ENCODE measurements at places on chromosomes 6 and 20.
A peak's percentile ranks its signal among the peaks of the same experiment; 100 is the strongest.

- no peak for DNase-seq
Observed at GRCh38 chr6:84766118-84766798, 1.9 kb upstream of the TBX18 start.

DNA sequence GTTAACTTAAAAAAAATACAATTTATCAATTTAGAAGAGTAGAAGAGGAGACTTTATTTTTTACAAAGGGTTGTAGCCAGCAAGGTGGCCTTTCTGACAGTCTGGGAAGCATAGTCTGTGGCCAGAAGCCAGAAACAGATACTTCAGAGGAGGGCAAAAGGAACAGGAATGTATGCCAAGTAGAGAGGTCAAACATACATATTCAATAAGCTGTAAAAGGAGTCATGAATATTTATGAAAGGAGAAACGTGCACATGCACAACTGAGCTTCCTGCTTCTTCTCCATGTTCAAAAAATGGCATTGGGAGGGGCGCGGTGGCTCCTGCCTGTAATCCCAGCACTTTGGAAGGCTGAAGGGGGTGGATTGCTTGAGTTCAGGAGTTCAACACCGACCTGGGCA lies 43.9 kb upstream of the FAM184A start:
- DNase-seq = no peak

DNA sequence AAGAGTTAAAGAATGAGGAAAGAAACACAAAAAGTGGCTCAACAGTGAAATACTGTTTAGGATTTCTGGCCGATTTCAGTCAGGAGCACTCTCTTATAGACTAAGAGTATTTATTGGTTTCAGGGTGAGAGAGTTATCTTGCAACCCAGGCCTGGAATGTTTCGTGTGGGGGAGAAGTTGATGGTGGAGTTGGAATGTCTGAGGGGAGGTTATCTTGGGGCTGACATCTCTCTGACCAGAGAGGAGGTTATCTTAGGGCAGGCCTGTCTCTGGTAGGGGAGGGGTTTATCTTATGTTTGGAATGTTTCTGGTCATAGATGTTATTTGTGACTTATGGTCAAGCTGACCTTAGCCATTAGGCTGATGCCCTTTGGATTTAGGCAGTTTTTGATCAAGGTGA lies 80.3 kb downstream of the HTR1B start:
- no peak for DNase-seq

GRCh38 chr6:159462431-159462830 lies 230.6 kb downstream of the SOD2 start:
- no peak for DNase-seq

- DNase-seq = no peak
Observed at GRCh38 chr6:149094934-149095351, 222.6 kb upstream of the TAB2 start.

GRCh38 chr6:36349240-36349639 lies 12.6 kb upstream of the BNIP5 start:
- peak; percentile 84 for DNase-seq

DNA sequence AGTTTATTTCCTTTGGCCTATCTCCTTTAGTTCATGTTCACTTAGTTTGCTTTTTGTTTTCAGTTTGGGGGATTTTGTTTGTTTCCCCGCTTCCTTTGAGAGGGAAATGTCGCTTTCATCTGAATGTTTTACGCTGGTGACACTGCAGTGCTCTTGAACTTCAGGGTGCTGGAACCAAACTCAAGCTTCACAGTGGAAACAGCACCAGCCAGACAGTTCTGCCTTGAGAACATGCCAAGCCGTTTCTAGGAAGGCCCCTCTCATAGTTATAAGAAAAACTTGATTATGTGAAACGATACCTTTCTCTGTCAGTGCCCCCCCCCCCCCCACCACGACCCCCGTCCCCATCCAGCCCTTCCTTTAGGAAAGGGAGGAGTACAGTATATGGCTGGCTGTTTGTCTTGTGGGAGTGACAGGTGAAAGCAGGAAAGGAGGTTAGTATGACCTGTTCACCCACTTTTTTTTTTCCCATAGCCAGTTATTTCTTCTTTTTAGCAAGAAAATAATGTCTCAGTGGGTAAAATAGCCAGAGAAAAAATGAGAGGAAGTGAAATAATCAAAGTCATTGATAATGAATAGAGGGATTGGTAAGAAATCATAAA lies 130.1 kb downstream of the LRRC1 start:
- no peak for DNase-seq

DNA sequence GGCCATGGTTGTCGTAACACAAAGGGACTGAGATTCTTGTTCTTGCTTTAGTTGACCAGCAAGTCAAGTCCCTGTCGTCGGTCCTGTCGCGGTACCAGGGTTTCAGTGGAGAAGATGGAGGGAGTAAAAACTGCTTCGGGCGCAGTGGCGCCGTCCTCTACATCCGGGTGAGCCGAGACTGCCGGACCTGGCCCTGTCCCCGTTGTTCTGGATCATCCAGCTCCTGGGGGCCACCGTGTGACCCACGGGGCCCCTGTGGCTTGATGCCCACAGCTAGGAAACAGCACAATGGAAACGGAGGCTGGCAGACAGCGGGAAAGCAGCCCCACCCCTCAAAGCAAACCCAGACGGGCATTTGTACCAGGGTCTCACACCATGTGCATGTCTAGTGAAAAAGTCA lies 15.0 kb downstream of the MTG2 start:
- no peak for DNase-seq

DNA sequence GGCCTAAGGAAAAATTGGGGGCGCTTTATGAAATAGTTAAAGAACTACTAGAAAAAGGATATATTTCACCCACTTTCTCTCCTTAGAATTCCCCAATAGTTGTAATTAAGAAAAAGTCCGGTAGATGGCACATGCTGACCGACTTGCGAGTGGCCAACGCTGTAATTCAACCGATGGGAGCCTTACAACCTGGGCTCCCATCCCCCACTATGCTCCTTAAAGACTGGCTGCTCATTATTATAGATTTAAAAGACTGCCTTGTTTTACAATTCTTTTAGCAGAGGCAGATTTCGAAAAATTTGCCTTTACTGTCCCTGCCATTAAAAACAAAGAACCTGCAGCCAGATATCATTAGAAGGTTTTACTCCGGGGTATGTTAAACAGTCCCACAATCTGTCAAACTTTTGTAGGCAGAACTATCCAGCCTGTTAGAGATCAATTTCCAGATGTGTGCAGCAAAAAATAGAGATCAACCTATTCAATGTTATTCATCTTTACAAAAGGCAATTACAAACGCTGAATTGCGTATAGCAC lies 58.5 kb upstream of the PRSS16 start:
- peak; percentile 67 for DNase-seq

GRCh38 chr6:11552442-11552841 lies 14.9 kb downstream of the TMEM170B start:
- no peak for DNase-seq

GRCh38 chr6:18561037-18561750 lies 174.0 kb downstream of the RNF144B start:
- DNase-seq = no peak

DNA sequence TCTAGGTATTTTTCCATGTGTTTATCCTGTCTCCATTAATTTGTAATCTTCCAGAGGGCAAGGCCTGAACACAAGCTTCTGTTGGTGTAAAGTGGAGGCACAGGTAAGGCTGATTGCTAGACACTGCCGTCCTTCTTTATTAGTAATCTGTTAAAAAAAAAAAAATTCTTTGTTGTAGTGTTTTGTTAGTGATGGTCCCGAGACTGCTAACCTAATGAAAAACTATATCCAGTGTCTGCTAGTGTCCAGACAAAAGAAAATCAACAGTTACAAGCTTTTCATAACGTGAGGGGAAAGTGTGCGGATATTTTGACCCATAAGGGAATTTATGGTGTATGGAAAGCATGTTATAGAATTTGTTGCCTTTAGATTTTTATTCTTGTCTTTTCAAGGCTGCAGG lies 4.2 kb upstream of the HIVEP1 start:
- no peak for DNase-seq

DNA sequence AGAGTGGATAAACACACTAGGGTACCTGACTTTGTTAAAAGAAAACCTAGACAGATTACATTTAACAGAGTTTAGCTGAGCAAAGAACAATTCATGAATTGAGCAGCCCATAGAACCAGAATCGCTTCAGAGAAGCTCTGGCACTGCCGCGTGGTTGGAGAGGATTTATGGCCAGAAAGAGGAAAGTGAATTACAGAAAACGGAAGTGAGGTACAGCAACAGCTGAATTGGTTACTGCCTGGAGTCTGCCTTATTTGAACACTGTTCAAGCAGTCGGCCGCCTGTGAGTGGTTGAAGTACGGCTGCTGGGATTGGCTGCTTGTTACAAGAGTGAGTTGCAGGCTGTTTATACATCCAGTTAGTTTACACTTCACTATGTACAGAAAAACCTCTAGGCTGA lies 253.8 kb upstream of the CDYL start:
- no peak for DNase-seq

GRCh38 chr6:162261598-162261997 lies 466.0 kb downstream of the PRKN start:
- no peak for DNase-seq

GRCh38 chr6:38057994-38058393 lies 238.5 kb downstream of the ZFAND3 start:
- peak; percentile 23 for DNase-seq

DNA sequence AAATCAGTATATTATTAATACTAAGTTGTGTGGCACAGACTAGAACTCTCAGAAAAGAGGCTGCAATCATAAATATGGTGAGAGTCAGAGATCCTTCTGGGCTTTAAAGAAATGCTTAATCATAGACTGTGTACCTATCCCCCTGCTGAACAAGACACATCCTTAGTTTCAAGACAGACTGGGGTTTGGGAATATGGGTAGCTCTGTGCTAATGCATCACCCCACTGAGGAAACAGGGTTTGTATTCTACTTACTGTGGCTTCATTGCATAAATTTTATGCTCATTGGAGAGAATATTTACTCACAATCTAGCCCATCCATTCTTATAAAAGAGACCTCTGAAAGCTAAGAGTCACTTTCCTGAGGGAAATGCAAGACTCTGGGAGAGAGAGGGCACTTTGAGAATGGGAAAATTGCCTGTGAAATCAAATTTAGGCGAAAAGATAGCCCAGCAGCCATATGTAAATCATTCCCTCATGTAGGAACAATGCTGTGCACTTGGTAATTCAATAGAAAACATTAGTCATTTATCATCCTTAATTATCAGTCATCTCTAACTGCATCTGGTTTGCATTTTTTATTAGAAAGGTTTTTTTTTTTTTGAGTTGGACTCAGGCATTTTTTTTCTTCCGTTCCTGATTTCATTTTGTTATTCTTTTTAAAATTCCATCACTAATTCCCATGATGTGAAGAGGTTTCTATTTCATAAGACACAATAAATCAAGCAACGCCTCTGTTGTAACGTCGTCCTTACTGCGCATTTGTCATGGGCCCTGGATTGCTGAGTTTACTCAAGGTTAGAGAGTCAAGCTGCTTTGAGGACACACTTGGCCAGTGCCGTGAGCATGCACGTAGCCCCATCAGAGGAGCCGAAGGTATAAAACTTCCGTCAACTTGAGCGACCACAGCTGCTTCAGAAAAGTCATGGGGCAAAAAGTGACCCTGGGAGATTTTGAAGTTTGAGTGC lies 91.8 kb downstream of the TRMT11 start:
- no peak for DNase-seq

DNA sequence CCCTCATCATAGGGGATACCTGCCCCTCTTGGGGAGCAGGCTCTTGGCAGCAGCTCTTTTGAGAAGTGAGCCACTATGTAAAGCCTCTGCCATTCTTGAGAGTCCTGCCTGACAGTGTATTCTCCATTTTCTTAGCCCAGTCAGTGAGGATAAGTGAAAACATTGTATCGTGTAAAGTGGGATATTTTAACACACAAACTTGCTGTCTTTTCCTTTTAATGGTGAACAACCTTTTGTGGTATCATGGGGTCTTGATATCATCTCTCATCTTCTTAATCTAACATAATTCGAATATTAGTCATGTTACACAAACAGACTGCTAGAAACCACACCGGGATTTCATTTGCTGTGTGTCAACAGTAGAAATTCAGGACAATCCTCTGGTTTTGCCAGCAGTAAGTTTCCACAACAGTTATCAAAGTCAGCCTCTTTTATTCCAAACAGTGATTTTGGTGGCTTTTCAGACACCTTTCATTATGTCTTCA lies 136.2 kb downstream of the HIVEP1 start:
- DNase-seq = no peak

GRCh38 chr6:150992703-150993102 lies 127.2 kb downstream of the MTHFD1L start:
- no peak for DNase-seq

GRCh38 chr6:130929036-130929678 lies 102.0 kb downstream of the SMLR1 start:
- DNase-seq = no peak

- peak; percentile 29 for DNase-seq
Observed at GRCh38 chr6:138815797-138816528, 20.1 kb downstream of the ECT2L start.

DNA sequence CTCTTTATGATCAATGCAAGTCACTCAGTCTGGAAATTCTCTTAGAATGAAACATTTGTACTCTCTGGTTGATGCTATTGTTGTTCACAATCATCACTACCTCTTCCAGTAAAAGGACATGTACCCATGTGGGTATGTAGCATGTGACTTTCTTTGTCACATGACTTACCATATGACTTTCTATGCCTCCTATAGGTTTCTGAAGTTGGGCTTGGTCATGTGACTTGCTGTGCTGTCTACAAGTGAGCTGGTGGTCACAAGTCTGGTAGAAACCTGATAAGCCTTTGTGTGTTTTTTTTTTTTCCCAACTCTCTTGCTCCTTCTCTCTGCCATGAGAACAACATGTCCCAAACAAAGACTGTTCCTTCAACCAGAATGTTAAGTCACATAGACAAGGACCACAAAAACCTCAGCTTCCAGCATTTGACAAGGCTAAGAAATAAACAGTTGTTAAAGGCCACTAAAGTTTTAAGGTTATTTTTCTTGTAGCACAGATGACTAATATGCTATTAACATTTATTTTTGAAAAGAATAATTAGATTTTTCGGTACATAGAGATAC lies 379.2 kb upstream of the SLC35B3 start:
- DNase-seq = no peak

GRCh38 chr20:49614338-49615050 lies 46.6 kb upstream of the PTGIS start:
- no peak for DNase-seq

GRCh38 chr20:25012616-25013189 lies 20.2 kb upstream of the APMAP start:
- no peak for DNase-seq

DNA sequence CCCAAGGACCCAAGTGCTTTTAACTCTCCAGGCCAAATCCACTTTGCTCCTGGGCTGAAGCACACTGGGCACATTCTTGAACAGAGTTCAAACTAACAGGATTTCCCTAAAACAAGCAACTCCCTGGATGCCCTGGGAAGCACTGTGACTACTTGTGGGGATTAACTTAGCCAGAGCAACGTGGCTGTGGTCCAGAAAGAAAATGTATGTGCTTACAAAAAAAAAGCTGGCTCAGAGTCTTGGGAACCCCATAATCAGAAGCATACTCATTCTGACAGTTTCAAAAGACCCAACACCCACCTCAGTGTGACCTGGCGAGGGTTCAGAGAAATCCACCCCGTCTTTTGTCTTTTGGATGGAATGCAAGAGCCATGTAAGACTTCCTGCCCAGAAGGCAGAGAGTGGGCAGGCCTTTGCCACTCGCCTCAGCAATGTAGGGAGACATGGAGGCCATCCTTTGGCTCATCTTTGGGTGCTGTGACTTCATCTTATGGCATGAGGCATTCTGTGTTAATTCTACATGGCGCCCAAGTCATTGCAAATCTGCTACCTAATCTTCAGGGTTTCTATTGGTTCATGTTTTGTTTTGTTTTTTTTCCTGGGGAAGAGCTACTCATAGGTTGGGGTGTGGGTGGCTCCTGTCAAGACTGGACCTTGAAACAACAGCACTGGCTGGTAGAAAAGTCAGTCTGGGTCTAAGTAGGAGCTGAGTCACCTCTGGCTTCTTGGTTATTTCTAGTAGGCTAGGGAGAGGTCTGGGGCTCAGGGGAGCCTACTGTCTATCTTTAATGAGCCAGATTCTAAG lies 248.6 kb upstream of the SUPT3H start:
- no peak for DNase-seq

All from NCI-H2081 (cell line).